NCI-H2081 (cell line): ENCODE measurements at places on chromosomes 16 and 17.

DNA sequence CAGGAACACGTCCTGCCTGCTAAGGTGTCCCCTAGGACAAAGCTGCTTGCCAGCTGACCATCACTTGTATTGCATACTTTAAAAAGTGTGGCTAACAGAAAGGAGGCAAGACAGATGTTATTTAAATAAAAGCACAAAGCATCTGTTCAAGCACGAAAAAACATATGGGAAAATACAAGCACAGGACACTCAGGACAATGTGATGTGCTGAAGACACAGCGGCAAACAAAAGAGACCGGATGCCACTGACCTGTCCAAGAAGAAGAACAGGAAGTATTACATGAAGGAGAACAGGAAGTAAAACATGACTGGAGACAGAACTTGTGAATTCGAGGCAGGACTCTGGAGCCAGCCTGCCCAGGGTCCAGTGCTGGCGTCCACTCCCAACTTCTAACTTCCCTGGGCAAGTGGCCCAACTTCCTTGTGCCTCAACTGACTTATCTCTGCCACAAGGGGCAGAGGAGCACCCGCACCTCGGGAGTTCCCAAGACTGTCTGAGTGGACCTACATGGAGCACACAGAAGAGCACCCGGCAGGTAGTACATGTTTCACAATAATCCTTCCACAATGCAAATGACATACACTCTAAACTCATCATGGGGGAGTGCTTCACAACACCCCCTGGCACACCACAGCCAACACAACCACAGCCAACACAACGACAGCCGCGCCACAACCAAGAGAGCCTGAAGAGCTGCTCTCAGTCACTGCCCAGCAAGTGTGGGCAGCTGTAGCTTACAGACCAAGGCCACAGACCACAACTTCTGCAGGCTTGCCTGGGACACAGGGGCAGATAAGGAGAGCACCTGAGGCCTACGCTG is 36.6 kb downstream of the ANKRD11 start:
- no peak for DNase-seq

GRCh38 chr16:1908184-1908583 is 10.0 kb downstream of the HS3ST6 start:
- no peak for DNase-seq

- DNase-seq: peak; percentile 77
These were observed 8.8 kb upstream of the CEP112 start for GRCh38 chr17:66200685-66201092.

- no peak for DNase-seq
These were observed 10.8 kb upstream of the BCAR1 start for GRCh38 chr16:75262104-75262799.

DNA sequence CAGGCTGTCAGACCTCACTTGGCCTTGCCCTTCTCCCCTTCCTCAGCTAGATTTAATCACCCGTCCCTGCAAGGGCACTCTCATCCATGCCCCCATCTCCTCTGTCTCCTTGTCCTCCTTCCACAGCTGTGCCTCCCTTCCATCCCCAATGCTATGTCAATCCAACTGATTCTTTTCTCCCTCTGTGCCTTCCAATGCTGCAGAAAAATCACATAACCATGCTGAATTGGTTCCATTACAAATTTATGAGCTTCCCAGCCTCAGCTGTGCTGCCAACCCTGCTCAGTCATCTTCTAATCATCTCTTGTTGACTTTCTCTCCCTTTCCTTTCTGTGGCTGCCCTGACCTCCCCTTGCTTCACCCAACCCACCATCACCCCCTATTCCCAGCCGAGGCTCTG is 56.3 kb upstream of the PIRT start:
- no peak for DNase-seq

GRCh38 chr16:71242601-71243000 is 12.1 kb upstream of the HYDIN start:
- DNase-seq: no peak

DNA sequence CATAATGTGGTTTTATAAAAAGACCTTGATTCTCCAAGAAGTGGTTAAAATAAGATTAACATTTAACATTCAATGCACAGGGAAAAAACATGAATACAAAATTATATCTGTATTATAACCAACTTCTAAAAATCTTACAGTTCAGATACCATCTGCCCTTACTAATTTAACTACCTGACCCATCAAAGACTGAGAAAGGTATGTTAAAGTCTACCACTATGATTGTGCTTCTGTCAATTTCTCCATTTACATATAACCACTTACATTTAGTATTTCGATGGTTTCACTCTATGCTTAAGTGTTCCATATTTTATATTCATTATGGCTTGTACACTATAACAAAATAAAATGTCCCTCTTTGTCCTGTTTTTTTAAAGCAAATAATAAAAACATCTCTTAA is 14.6 kb downstream of the AP1G1 start:
- DNase-seq: no peak
